ENCODE measurements at places on chromosomes 5 and 9. TPM values are rescaled to one million over a fixed set of nuclear protein-coding genes. Genes with fewer than 3 reads are reported as not detected.

GRCh38 chr9:135582541-135582940 lies 21.0 kb downstream of the PAEP start:
- no peak for DNase-seq

DNA sequence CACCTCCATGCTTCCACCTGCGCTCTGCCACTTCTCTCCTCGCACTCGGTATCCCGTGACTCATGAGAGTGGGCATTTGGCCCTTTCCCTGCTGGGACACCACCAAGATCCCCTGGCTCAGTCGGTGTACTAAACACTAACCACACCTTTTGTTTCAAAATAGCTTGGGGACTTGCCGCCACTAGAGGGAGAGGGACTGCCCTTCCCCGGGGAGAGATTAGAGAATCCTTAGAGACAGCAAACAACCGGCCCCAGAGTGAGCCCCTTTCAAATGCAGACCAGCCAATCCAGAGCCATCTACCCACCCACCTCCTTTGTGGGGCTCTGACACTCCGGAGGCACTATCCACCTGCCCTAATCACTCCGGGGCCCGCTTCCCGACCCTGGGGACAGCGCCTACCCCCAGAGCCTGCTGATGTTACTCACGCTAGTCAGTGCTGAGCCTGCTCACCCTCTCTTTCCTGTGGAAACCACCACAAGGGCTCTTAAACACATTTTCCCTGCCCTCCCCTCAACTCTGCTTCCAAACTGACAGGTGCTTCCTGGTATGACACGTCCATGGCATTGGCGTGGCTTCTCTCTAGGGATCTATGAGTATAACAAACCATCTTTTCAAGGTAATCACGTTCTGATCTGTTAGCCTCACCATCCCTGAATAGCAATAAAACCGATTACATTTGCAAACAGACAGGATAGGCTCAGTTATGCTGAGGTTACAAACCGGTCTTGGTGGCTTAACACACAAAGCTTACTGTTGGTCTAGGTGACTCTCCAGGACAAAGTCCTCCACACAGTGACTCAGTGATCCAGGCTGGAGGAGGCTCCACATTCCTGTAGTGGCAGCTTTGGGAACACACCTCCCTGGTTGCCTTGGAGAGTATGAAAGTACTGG lies 180.1 kb upstream of the MVB12B start:
- no peak for DNase-seq

DNA sequence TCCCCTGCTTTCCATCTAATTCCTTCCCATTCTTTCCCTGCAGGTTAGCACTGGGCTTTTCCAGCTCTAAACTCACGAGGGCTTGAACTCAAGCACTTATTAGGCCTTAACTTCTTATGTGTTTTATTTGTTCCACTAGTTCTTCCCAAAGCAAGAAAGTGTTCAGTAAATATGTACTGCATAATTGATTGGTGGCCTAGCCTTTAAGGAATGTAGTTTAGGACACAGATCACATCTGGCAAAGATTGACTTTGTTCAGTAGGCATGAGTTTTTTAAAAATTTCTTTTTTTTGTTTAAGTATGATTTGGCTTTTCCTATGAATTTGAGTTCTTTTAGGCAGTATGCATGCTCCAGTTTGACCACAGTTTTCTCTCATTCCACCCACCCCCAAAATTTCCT lies 285.2 kb downstream of the NPR3 start:
- no peak for DNase-seq

GRCh38 chr5:91419571-91420537 lies 36.7 kb upstream of the ARRDC3 start:
- peak; percentile 4 for DNase-seq

GRCh38 chr9:91150998-91151717 lies 210.6 kb downstream of the AUH start:
- no peak for DNase-seq

- DNase-seq, result no peak
These were observed 46.3 kb downstream of the FSTL4 start for GRCh38 chr5:133565993-133566392.

DNA sequence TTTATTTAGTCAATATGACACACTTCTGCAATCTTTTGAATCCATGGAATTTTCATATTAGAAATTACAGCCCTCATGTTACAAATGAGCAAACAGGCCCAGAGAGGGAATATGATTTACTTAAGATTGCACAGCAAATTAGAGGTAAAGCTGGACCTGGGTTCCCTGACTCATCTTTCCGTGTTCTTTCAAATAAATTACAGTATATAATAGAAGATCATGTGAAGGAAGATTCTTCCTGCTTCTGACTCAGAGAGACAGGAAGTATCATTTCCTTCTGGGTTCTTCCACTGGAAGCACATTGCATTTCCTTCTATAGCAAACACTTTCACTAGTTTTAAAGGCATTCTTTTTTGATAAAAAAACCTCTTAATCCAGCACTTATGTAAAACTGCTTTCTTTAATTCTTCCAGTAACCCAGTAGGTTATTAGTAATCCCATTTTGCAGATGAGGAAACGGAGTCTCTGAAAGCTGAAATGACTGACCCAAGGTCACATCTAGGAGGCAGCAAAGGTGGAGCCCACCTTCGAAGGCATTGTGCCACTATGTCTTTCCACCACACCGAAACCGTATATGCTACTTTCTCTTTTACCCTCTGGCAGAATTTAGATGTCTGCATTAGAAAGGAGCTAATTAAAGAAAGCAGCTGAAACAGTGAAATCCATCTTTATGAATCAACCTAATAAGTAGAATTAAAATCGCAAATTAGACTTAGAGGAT lies 566.7 kb upstream of the KLF4 start:
- no peak for DNase-seq

Gene FAM78A
- total RNA-seq, result 0.82 TPM

Gene CDKN2B
- under 0.01 TPM for total RNA-seq

Gene RETREG1
- total RNA-seq, result 73.0 TPM

Gene SPTLC1
- 81.9 TPM for total RNA-seq

Gene C9orf152
- total RNA-seq, result not detected

All from frontal cortex (tissue), 4 donors.